ENCODE measurements at places on chromosomes 5 and 9.
A peak's percentile ranks its signal among the peaks of the same experiment; 100 is the strongest.

DNA sequence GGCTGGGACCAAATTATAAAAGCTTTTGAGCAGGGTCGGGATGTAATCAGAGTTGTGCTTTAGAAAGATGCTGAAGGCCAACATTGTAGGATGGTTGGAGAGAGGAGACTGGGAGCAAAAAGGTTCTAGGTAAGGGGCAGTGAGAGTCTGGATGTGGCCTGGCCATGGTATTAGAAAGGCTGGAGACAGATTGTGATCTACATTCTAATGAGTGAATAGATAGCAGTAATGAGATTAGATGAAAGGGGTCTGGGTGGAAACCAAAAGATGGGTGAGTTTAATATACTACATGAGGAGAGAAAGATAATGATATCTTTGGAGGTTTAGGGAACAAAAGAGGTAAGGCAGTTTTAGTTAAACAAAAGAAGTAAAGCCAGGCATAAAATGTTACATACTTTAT, 88.8 kb upstream of the SH3GL2 start:
- DNase-seq, result no peak

DNA sequence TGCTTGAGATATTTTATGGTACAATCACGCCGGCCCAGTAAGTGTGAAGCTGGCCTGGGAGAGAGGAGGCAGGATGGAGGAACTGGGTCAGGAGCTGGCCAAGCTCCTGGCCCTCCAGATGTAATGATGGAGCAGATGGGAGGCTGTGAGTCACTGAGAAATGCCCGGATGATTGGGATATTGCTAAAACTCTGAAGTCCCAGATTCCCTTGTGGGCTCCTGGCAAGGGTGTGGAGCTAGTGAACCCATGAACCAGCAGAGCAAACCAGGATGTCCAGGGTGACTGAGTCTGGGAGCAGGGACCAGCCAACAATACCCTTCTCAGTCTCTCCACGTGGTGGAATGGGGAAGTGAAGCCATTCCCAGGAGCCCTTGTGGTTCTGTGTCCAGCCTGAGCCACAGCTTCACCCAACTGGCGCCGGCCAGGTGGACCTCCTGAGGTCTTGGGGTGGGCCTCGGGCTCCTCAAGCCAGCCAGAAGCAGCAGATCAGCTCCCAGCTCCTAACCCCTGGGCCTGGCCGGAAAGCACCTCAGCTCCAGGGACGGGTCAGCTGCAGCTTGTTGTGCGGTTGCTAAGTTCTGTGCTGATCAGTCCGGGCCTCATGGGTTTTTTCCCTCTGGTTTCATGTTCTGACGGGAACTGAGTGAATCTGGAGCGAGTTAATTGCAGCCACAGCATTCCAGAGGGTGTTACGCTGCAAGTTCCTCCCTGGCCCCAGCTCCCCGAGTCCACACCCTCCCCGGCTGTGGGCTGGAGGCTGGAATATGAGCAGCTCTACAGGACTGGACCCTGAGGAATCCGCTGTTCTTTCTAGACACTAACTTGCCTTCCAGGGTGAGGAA, 37.6 kb downstream of the DUSP1 start:
- DNase-seq, result peak; percentile 98

GRCh38 chr9:123435471-123435870, 79.5 kb downstream of the CRB2 start:
- no peak for DNase-seq

GRCh38 chr5:139649082-139649991, 1.2 kb downstream of the CXXC5 start:
- no peak for DNase-seq

- DNase-seq, result peak; percentile 93
These were observed 69.1 kb upstream of the NR4A3 start for GRCh38 chr9:99752417-99753109.

Data from kidney tubule cell (primary cell).